ENCODE measurements at places on chromosomes 5 and 9. TPM values are rescaled to one million over a fixed set of nuclear protein-coding genes. Genes with fewer than 3 reads are reported as not detected.
A peak's percentile ranks its signal among the peaks of the same experiment; 100 is the strongest.

The SLC34A3 gene
- total RNA-seq: 0.19 TPM

The SLC12A7 gene
- 42.0 TPM for total RNA-seq

The ASPN gene
- not detected for total RNA-seq

The PRR16 gene
- not detected for total RNA-seq

The FCN2 gene
- not detected for total RNA-seq

The DNAH5 gene
- total RNA-seq: 0.14 TPM

GRCh38 chr5:135651156-135651555 lies 72.4 kb upstream of the CXCL14 start:
- no peak overlapping the region for H3K27ac ChIP-seq
- no peak for DNase-seq
- H3K4me3 ChIP-seq: no peak overlapping the region
- H3K36me3 ChIP-seq: no peaks in the 10 kb centered on the region
- no peaks in the 10 kb centered on the region for H3K27me3 ChIP-seq
- H3K4me1 ChIP-seq: no peaks in the 10 kb centered on the region

DNA sequence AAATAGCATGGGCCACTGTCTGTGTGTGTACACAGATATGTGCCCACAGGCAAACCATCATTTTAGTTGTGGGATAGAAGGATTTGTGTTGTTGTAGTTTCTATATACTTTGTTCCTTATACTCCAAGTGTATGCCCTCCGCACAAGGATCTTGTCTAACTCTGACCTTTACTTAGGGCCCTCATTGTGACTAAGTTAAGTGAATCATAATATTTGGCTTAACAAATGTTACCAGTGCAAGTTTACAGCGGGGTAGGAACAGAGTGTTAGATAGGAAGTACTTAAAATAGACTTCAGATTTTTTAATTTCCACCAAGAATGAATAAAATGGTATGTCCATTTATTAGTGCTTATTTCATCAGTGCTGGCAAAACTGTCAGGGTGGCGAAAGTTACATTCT lies 29.5 kb upstream of the CYFIP2 start:
- no peak for DNase-seq
- H3K4me1 ChIP-seq: no peaks in the 10 kb centered on the region
- no peak overlapping the region for H3K27ac ChIP-seq
- no peaks in the 10 kb centered on the region for H3K36me3 ChIP-seq
- no peaks in the 10 kb centered on the region for H3K27me3 ChIP-seq

GRCh38 chr5:77958642-77959330 lies 182.6 kb upstream of the TBCA start:
- H3K27me3 ChIP-seq: no peaks in the 10 kb centered on the region
- H3K4me1 ChIP-seq: no peaks in the 10 kb centered on the region
- H3K27ac ChIP-seq: no peak overlapping the region
- H3K36me3 ChIP-seq: no peaks in the 10 kb centered on the region

- H3K4me1 ChIP-seq: no peaks in the 10 kb centered on the region
- DNase-seq: no peak
- no peak overlapping the region for H3K4me3 ChIP-seq
Measured at GRCh38 chr5:104914536-104915070, 1352.0 kb upstream of the NUDT12 start.

DNA sequence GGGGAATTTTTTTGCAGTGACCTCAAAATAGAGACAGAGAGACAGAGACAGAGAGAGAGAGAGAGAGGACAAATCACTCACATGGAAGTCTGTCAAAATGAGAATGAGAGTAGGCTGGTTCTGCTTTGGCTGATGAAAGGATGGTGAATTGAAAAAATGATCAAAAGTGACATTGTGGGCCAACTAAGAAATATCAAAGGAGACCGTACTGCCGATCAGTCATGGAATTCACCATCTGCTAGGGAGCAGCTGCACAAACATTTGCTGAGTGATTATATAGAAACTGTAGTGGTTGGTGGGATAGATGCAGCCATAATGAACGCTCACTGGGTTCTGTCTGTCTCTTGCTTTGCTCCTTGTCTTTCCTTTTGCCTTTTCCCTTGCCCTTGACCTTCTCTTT lies 476.6 kb upstream of the SGCD start:
- no peaks in the 10 kb centered on the region for H3K27me3 ChIP-seq
- DNase-seq: no peak
- H3K27ac ChIP-seq: no peak overlapping the region
- no peak overlapping the region for H3K4me3 ChIP-seq
- no peaks in the 10 kb centered on the region for H3K36me3 ChIP-seq
- no peaks in the 10 kb centered on the region for H3K4me1 ChIP-seq

GRCh38 chr9:2809692-2810419 lies 34.0 kb downstream of the PUM3 start:
- H3K4me1 ChIP-seq: peaks cover 50% of the 10 kb centered on the region
- H3K27ac ChIP-seq: peak overlapping the region; percentile 75
- H3K27me3 ChIP-seq: no peaks in the 10 kb centered on the region
- H3K36me3 ChIP-seq: no peaks in the 10 kb centered on the region

- no peak overlapping the region for H3K27ac ChIP-seq
- H3K27me3 ChIP-seq: no peaks in the 10 kb centered on the region
- no peak overlapping the region for H3K4me3 ChIP-seq
- no peaks in the 10 kb centered on the region for H3K36me3 ChIP-seq
- DNase-seq: no peak
Measured at GRCh38 chr9:84856181-84856632, 186.7 kb downstream of the NTRK2 start.

DNA sequence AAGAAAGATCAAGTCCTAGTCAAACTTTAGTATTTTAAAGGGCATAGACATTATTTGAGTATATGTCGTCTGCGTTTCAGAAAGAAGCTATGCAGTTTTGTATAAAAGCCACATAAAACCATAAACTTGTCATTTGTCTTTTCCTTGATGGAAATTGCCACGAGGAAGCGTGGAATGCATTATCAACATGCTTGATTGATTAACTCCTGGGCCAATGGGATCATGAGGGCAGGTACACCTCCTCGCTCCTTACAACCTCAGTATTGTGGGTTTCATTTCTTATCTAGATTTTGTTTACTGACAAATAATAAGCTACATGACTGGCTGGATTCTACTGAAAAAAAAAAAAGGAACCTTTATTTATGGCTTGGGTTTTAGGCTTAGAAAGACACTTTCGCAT lies 122.5 kb upstream of the RFX3 start:
- H3K36me3 ChIP-seq: no peaks in the 10 kb centered on the region
- no peak overlapping the region for H3K27ac ChIP-seq
- DNase-seq: no peak

DNA sequence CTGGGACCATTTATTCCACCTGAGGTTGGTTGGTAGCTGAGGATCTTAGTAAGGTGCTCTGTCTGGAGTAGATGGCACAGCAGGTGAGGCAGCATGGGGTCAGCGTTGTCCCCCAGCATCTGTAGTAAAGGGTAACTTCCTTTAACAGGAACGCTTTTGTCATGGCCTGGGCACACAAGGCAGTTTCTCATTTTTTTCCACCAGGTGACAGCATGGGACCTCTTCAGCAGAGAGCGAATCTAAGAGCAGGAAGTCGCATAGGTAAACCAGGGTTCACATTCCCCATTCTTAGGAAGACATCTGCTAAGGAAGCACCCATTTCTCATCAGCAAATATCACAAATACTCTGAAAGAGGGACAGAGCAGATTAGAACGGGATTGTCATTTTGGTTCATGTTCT lies 56.5 kb downstream of the GPR107 start:
- H3K27ac ChIP-seq: no peak overlapping the region
- H3K4me1 ChIP-seq: no peaks in the 10 kb centered on the region
- H3K36me3 ChIP-seq: no peaks in the 10 kb centered on the region
- H3K4me3 ChIP-seq: no peak overlapping the region
- H3K27me3 ChIP-seq: no peaks in the 10 kb centered on the region

GRCh38 chr5:148844433-148845280 lies 18.2 kb downstream of the ADRB2 start:
- no peak overlapping the region for H3K27ac ChIP-seq
- H3K4me1 ChIP-seq: no peaks in the 10 kb centered on the region
- no peaks in the 10 kb centered on the region for H3K36me3 ChIP-seq
- peaks cover 1% of the 10 kb centered on the region for H3K27me3 ChIP-seq
- no peak overlapping the region for H3K4me3 ChIP-seq
- no peak for DNase-seq
